ENCODE measurements at places on chromosomes 7 and 10.

GRCh38 chr7:18191341-18191740 lies 163.7 kb upstream of the PRPS1L1 start:
- DNase-seq = no peak

- DNase-seq = no peak
These were observed 6.5 kb downstream of the WDR91 start for GRCh38 chr7:135204876-135205275.

- no peak for DNase-seq
These were observed 495.1 kb downstream of the SUGCT start for GRCh38 chr7:40629891-40630290.

DNA sequence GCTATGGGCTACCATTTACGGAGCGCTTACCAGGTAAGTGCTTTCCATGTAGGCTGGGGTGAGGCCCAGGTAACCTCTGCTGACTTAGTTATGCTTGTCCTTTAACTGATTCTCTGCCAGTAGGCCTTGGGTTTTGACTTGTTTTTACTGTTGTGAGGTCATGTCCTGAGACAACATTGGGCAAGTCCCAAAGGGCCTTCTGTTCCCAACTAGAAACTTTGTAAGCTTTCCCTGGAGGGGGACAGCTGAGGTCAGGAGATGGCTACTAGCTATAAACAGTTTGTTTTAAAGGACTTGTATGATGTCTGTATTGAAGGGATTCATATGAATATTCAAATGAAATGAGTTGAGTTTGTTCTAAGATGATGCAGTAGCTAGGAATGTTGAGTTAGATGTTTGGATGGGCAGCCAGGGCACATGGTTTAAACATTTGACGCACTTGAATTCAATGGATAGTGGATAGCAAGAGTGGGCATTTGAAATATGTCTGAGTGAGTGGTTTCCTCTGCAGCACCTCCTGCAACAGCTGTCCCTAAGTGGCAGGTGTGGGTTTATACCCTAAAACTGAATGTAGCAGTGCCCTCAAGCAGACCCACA lies 10.0 kb upstream of the SGPL1 start:
- no peak for DNase-seq

- DNase-seq = no peak
These were observed 13.6 kb downstream of the PRXL2A start for GRCh38 chr10:80421707-80422536.

All from HuH-7 (cell line).